ENCODE measurements at places on chromosomes 5 and 9.

- H3K36me3 ChIP-seq, result peaks cover 5% of the 10 kb centered on the region
- H3K4me3 ChIP-seq, result peak overlapping the region; percentile 51
- DNase-seq, result no peak
- no peak overlapping the region for H3K27ac ChIP-seq
- H3K4me1 ChIP-seq, result peaks cover 28% of the 10 kb centered on the region
Observed at GRCh38 chr9:76571743-76572146, 112.8 kb downstream of the GCNT1 start.

GRCh38 chr5:43634621-43635020, 31.6 kb downstream of the NNT start:
- DNase-seq, result no peak
- H3K27me3 ChIP-seq, result no peaks in the 10 kb centered on the region
- H3K36me3 ChIP-seq, result peaks cover 31% of the 10 kb centered on the region

DNA sequence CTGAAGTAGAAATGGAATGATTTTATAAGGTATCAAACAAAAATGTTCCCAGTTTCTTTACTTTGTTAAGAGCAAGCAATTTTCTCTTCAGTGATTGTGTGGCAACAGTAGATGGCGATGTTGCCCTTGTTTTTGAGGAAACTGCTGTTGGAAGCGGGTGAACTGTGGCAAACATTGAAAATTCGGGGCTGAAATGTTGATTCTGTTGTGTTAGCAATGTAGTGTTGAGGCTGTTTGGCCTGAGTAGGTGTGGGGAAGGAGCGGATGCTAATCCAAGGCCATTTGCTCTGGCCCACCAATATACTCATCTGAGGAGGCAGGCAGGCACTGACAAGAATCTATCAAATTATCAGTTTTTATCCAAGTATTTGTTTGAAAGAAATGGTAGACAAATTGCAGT, 129.8 kb downstream of the SLC12A2 start:
- H3K36me3 ChIP-seq, result no peaks in the 10 kb centered on the region
- peaks cover 3% of the 10 kb centered on the region for H3K27me3 ChIP-seq
- H3K4me1 ChIP-seq, result no peaks in the 10 kb centered on the region
- no peak overlapping the region for H3K27ac ChIP-seq
- no peak overlapping the region for H3K4me3 ChIP-seq

GRCh38 chr5:59863777-59864176, 29.7 kb downstream of the PDE4D start:
- H3K4me1 ChIP-seq, result no peaks in the 10 kb centered on the region
- no peaks in the 10 kb centered on the region for H3K27me3 ChIP-seq
- H3K4me3 ChIP-seq, result no peak overlapping the region
- no peak for DNase-seq
- no peak overlapping the region for H3K27ac ChIP-seq
- no peaks in the 10 kb centered on the region for H3K36me3 ChIP-seq

DNA sequence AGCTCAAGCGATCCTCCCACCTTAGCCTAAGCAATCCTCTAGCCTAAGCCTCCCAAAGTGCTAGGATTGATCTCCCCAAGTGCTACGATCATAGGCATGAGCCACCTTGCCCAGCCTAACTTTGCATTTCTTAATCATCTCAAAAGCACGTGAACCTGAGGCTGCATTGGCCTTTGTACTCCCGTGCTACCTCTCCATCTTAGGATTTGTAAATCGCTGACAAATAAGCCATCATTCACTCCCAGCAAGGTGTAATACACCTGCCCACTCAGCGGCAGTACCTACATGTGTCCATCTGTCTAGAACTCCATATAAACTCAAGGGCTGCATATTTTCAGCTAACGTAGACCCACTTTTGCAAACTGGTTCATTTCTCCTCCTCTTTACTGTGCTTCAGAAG, 2.8 kb downstream of the ANKH start:
- H3K27ac ChIP-seq, result no peak overlapping the region
- peaks cover 10% of the 10 kb centered on the region for H3K27me3 ChIP-seq
- peaks cover 9% of the 10 kb centered on the region for H3K36me3 ChIP-seq
- H3K4me1 ChIP-seq, result peaks cover 24% of the 10 kb centered on the region
- H3K4me3 ChIP-seq, result no peak overlapping the region

- no peaks in the 10 kb centered on the region for H3K4me1 ChIP-seq
- H3K4me3 ChIP-seq, result no peak overlapping the region
- no peak for DNase-seq
- H3K27ac ChIP-seq, result no peak overlapping the region
- no peaks in the 10 kb centered on the region for H3K36me3 ChIP-seq
- H3K27me3 ChIP-seq, result no peaks in the 10 kb centered on the region
Observed at GRCh38 chr5:144333336-144333920, 162.8 kb downstream of the KCTD16 start.

DNA sequence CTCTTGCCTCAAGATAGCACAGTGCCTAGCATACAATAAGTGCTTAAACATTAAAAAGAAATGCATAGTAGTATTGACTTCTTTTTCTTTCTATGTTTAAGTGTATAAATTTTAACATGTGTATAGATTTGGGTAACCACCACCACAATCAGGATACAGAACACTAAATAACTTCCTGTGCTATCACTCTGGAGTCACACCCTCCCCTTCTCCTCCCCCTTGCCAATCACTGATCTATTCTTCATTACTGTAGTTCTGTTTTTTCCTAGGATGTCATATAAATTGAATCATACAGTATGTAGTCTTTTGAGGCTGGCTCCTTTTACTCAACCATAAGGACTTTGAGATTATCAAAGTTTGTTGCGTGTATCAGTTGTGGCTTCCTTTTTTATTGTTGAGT, 68.5 kb downstream of the OSTF1 start:
- H3K36me3 ChIP-seq, result peaks cover 23% of the 10 kb centered on the region
- H3K27me3 ChIP-seq, result no peaks in the 10 kb centered on the region
- no peak for DNase-seq
- H3K27ac ChIP-seq, result no peak overlapping the region
- H3K4me3 ChIP-seq, result no peak overlapping the region
